ENCODE measurements at places on chromosomes 1 and 21.

GRCh38 chr1:200929530-200930278 is 35.0 kb downstream of the INAVA start:
- no peak for DNase-seq

- DNase-seq = no peak
Observed at GRCh38 chr1:243501002-243501401, 245.2 kb downstream of the SDCCAG8 start.

DNA sequence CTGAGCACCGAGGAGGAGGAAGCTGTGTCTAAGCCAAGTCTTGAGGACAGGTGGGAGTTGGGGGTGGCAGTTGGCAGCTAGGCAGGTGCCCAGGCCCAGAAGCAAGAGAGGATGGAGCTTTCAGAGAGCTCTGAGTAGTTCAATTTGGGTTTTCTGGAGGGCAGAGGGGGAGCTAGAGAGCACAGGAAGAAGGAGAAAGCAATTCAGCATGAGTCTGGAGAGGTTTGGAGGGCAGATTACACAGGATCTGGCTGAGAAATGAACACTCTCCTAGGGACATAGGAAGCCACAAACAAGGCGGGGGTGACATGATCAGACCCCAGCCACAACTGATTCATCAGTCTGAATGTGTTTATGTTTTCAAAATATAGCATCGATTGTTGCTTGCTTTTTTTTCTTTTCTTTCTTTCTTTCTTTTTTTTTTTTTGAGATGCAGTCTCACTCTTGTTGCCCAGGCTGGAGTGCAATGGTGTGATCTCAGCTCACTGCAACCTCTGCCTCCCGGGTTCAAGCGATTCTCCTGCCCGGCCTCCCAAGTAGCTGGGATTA is 23.8 kb downstream of the PTPRF start:
- DNase-seq = no peak

DNA sequence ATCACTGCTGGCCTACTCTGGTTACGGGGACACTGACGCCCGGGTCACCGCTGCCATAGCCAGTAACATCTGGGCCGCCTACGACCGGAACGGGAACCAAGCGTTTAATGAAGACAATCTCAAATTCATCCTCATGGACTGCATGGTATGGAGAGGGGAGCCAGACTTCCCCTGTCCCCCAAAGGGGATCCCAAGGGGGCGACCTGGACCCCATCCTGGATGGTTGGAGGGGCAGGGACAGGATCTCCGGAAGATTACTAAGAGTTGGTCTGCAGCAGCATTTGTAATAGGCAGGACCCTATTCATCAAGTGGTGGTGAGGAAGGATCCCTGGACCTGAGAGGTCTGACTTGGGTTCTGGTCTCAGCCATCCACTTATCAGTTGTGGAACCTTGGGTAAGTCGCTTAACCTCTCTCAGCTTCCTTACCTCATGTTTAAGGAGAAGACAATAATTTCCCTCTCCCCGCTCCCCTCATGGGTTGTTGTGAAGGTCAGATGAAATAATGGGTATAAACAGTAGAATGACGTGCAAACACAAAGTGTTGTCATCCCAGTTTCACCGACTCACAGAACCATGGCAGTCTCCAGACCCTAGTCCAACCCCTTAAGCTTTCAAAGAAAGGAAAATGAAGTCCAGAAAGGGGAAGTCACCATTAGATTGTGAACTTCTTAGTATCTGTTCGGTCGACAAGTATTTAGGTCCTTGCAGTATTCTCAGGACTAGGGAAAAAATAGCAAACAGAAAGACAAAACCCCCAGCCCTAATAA is 883 bp downstream of the LAMTOR2 start:
- no peak for DNase-seq

- no peak for DNase-seq
Observed at GRCh38 chr1:233632436-233632835, 18.5 kb downstream of the KCNK1 start.

DNA sequence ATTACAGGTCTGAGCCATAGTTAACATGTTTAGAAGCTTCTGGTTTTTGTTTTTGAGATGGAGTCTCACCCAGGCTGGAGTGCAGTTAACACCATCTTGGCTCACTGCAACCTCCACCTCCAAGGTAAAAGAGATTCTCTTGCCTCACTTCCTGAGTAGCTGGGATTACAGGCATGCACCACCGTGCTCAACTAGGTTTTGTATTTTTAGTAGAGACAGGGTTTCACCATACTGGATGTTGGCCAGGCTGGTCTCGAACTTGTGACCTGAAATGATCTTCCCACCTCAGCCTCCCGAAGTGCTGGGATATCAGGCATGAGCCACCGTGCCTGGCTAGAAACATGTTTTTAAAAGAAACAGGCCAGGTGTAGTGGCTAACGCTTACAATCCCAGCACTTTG is 10.5 kb downstream of the NDUFS5 start:
- DNase-seq = no peak

DNA sequence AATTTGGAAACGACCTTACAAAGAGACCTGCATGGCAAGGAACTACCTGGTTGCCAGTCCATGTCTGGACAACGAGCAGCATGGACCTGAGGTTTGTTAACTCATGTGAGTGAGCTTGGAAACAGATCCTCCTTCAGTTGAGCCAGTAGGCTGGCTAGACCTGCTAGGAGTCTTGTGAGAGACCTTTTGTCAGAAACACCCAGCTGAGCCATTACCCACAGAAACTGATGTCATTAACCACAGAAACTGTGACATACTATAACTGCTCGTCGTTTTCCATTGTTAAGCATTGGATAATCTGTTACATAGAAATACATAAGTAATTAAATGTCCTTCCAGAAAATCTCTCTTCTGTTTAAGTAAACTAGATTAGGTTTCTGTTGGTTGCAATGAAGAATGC is 211.1 kb upstream of the C21orf91 start:
- no peak for DNase-seq

- DNase-seq = no peak
Observed at GRCh38 chr1:67705735-67706453, 20.9 kb downstream of the GADD45A start.

DNA sequence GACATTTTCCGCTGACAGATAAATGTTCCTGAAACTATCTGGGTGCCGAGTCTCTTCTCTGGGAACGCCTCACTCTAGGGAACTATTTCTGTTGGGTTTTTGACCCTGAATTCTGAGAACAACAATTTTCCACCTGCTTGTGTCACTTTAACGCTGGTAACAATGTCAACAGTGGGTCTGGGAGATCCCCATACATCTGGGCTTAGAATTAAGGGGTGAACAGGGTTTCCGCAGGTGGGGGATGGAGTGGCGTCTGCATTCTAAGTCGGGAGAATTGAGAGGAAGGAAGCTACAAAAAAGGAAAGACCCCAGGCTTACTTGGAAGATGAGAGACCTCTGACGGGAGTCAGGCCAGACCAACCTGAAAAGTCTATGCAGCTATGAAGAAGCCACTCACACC is 8.7 kb downstream of the CD247 start:
- no peak for DNase-seq

GRCh38 chr1:36116901-36117300 is 8.1 kb downstream of the COL8A2 start:
- DNase-seq = no peak

DNA sequence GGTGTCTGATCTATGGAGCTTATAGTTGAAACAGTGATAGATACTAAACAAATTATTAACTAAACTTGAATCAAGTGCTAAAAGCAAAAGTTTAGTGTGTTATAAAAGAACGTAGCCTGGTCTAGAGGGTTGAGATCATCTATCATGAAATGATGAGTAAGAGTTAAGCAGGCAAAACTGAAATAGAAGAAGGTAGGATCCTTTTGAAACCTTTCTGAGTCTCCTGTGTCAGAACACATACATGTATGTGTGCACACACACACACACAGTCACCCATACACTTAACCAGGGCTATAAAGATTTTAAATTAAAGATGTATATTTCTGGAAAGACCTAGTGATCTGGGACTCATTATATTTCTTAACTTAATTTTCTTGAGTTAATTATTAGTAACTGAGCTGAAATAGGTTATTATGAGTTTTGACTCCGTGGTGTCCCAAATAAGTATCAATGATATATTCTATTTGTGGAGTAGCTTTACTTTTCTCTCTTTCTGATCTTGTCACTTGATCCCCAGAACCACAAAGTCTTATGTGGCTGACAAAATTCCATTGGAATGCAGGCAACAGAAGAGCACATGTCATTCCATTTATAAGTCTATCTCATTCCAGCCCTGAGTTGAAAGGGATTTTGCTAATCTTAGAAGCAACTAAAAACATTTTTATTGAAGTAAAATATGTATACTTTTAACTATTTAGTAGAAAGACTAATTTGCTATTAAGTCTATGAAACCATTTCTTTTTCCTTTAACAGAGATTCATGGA is 70.7 kb downstream of the PRRX1 start:
- DNase-seq = no peak

DNA sequence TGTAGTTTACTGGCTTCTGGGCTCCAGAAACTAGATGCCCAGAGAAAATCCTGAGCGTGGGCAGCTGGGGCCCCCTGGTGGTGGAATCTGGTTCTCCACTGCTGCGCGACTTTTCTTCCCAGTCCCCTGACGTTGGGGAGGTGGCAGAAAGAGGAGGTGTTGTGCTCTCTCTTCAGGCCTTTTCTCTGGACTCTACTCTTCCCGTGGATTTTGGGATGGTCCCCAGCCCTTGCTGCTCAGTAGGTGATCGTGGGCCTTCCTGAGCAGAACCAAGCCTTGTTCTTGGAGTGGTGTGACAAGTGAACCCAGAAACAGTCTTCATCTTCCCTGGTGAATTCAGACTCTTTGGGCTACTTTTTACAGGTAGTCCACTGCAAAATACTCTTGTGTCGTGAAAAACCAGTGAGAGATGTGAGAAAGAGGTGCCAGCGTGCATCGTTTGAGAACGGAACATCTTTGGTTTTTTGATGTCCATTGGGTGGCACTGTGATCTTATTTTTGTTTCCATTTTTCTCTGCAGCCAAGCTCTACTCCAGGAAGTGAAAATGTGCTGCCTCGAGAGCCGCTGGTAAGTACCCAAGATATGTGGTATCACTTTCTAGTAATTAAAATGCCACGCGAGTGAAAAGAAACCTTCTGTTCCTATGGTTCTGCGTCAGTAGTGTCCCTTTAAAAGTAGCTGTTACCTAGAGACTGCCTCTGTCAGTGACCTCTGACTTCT is 20.2 kb downstream of the PEX14 start:
- DNase-seq = peak; percentile 79

DNA sequence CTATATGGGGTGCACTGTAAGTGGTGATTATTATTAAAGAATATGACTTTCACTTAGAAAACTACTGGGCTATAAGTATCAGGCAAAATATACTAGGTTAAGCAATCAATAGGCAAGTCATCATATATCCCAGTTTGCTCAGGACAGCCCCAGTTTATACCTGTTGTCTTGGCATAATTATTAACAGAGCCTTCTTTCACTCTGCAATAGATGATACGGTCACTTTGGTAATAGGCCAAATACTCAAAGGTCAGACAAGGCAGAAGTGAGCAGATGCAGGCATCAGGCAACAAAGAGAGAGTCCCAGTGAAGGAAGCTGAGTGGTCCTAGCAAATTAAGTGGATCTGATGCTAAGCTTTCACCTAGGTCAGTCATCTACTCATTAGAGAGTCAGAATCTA is 599.9 kb downstream of the LMO4 start:
- no peak for DNase-seq

GRCh38 chr1:113983391-113983790 is 4.1 kb downstream of the OLFML3 start:
- no peak for DNase-seq

- peak; percentile 56 for DNase-seq
Observed at GRCh38 chr1:206551986-206552326, 44.6 kb downstream of the RASSF5 start.

GRCh38 chr1:103948526-103948925 is 198.8 kb downstream of the AMY1C start:
- DNase-seq = no peak

DNA sequence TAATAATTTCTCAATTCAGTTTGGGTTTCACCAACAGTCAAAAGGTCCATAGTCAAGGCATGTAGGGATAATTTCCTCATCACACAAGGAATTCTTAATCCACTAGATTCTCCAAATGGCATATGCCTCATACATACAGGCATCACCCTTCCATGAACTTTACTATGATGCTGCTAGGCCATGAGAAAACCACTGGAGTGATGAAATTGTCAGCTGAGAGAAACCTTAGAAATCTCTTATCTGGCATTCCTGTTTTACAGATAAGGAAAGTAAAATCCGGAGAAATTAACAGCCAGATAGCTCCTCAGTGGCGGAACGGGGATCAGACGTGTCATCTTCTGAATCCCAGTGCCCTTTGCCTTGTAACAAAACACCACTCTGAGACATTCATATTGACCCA is 274.4 kb downstream of the NTNG1 start:
- no peak for DNase-seq

- no peak for DNase-seq
Observed at GRCh38 chr1:210325026-210325670, 3.6 kb upstream of the HHAT start.

DNA sequence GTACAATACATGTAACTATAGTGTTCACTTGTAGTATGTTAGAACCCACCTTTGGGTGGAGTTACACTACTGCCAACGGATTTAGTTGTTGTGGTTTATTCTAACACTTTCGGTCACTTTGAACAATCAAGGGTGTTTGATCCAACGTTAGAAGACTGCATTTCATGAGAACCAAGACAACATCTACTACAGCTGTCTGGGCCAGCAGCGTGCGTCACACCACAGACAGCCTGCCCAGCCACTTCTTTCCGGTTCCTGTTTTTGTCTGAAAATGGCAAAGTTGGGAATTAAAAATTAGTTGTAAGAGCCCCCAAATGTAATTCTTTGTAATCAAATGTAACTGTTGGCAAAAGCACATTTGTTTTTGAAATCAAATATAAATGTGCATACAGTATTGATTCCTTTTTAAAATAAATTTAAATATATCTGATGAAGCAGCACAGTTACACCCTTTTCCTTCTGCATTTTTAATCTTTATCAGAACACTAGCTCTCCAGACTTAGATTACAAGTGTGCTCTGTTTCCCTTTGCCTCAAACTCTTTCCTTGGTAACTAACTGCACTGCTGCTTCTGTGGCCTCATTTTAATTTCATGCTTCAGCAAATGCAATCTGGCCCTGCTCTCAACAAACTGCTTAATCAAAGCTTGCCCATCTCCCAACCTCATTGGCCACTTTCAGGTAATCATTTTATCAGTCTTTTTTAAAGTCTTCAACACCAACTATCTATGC is 86.6 kb upstream of the DPH5 start:
- DNase-seq = peak; percentile 47

Measured in activated T-cell treated with anti-CD3 and anti-CD28 coated beads for 1 hour (primary cell).